Mesenchymal stem cell (in vitro differentiated cells and primary cell): ENCODE measurements at places on chromosomes 7 and 10.

DNA sequence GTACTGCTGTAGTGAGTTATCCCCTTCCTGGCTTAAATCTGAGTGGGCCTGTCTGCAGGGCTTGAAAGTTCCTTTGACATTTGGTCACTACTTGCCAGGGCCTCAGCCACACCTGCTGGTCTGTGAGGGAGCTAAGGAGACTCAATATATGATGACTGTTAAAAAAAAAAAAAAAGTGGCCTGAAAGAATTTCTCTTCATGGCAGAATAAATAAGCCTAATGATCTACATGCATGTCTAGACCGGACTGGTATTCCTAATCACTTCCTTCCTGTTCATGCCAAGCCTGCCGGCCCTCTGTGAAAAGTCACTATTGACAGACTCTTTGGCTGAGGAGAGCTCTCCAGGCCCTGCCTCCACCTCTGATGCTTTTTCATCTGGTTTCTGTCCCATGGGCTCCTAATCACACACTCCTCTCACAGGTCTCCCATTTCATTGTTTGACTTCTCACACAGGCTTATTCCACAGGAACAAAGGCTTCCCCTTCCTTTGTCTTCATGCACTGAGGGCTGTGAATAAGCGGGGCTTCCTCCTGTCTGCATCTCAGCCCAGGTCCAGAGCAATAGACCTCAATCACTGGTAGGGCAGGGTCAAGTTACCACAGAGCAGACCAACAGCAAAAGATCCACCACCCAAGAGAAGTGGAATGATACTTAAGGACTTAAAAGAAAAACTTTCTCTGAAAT lies 99.1 kb upstream of the SEC61G start:
- DNase-seq, result no peak

- no peak for DNase-seq
Measured at GRCh38 chr7:81811956-81812865, 42.4 kb upstream of the HGF start.

DNA sequence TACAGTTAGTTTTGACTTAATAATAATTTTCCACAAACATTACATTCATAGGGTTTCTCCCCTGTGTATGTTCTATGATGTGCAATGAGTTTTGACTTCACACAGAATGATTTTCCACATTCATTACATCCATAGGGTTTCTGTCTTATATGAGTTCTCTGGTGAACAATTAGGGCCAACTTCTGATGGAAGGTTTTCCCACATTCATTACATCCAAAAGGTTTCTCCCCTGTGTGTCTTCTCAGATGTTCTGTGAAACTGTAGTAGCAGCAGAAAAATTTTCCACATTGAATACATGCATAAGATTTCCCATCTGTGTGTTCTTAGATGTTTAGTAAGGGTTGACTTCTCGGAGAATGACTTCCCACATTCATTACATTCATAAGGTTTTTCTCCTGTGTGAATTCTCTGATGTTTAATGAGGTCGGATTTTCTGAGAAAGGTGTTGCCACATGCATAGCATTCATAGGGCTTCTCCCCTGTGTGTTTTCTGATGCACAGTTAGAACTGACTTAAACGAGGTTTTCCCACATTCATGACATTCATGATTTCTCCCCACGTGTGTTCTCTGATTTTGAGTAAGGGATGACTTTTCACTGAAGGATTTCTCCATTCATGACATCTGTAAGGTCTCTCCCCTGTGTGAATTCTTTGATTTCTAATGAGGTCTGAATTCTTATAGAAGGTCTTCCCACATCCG lies 118.5 kb downstream of the ZNF33B start:
- no peak for DNase-seq

- DNase-seq, result no peak
Measured at GRCh38 chr10:11397077-11397965, 214.1 kb downstream of the USP6NL start.

DNA sequence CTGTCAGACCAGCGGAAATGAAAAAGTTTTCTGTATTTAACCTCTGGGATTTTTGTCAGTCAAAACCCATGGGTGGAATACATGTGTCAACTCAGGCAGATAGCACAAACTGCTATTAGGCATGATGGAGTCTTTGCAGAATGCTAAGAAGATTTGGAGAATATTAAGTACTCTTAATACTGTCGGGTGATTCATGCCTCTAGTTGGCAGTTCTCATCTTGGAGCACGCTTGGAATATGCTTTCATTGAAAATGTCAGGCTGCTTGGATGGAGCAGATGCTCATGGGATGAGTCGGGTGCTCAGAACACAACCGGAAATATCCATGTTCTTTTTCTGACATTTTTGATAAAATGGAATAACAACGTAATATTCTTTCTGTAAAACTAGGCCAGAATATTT lies 27.6 kb upstream of the PRKG1 start:
- no peak for DNase-seq

DNA sequence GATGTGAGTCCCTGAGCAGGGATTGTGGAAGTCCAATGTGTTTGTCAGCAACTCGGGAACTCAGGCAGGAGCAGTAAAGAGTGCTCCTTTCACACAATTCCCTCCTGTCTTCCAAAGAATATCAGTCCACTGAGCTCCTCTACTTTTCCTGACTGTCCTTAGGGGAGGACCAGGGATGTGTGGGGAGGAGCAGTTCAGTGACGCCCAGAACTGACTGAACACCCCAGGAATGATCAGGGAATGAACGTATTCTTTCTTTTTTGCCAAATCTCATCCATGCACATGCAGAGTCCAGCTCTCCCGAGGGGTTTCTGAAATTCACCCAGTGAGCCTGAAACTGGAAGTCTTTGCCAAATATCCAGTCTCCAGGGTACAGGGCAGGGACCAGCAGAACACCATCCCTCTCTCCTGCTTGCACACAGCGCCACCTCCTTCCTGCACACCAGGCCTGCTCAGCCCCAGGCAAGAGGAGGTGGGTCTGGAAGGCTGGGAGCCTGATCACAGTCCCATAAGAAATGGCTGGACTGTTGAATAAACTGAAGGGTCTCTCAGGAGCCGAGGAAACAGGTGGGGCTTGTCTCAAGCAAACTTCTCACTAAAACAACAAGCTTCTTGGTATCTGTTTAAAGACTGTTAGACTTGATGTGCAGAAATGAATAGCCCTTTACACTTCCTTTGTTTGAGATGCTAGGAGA lies 294.7 kb downstream of the C7orf25 start:
- DNase-seq, result no peak

- no peak for DNase-seq
Measured at GRCh38 chr7:154744256-154744860, 258.6 kb downstream of the PAXIP1 start.

GRCh38 chr7:20217193-20217948 lies at the start of gene MACC1:
Gene MACC1, minus strand, starts transcription at chr7:20217384. Its CDS starts 55,522 bp downstream, at chr7:20161862.
- DNase-seq, result no peak

DNA sequence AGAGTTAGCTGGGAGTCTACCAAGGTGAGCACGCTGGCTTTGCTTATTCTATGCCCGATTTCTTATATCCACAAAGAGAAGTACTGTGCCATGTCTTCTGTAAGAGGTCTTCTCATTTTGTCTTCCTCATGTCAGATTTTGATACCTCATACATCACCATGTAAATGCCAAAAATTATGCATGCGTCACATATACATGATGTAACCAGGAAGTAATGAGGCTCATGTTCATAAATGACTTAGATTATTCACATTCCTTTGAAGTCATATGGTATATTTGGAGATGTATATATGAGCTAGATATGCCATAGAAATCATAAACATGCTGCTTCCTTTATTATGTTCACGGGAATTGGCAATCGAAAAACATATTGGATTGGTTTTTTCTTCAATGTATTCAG lies 97.7 kb upstream of the CELF2 start:
- DNase-seq, result no peak

GRCh38 chr10:31118556-31118955 lies 86.9 kb upstream of the ZNF438 start:
- DNase-seq, result no peak

DNA sequence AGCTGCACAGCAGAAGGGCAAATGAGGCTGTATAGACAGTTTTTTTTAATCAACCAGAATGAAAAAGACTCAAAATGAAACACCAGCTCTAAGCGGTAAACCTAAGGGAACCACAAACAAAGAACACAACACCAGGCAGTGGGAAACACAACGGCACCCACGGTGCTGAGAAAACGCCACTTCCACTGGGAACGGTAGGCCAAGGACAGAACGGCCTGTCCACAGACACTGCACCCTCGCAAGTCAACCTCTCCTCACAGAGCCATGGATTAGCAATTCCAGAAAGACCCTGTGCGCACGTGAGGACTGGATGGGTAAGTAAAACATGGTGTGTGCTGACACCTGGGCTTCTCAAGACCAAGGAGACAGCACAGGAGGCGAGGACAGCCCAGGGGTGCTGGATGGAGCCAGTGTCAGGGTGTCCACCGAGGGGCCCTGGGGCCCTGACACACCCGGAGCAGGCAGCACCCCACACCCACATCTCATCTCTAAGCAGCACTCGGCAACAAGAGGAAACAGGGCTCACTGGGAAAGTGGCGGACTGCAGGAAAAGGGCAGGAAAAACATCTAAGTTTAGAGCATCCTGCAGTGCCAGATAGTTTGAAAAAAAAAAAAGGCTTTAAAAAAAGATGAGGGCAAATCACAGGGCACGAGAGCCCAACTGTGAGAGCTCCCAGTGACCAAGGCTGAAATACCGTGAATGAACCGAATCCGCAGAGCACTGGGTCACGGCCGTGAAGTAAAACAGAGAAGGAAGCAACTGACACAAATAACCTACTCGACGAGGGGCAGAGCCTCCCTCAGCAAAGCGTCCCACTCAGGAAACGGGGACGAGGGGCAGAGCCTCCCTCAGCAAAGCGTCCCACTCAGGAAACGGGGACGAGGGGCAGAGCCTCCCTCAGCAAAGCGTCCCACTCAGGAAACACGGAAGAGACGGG lies 120.2 kb downstream of the MAD1L1 start:
- no peak for DNase-seq

GRCh38 chr7:105014693-105015389 lies 836 bp downstream of the KMT2E start:
- peak; percentile 67 for DNase-seq

DNA sequence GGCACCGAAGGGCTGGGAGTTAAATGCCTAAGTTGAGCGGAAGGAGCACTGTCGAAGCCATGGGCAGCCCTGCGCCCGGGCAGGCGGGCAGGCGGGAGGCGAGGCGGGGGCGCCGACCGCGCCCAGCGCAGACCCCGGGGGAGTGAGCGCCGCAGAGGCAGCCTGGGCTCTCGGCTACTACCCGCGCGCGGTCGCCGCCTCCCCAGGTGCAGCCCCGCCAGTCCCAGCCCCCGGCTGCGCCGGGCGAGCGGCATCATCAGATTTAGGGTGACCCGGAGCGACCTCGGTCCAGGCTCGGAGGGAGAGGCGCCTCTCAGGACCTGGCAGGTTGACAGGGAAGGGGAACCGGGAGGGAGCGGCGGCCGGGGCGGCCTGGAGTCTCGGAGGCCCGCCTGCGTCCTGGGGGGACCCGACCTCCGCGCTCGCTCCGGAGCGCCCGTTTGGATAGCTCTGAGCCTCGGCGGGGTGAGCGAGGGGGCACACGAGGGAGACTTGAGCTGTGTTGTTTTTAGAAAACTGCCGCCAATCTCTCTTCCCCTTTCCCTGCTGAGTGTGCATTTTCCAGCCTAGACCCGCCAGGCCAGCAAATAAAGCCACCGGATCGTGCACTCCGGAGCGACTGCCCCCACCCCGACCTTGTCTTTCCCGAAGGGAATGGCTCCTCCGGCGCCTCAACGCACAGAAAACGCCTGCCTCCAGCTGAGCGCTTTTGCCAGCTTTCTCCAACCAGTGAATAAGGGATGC lies 2.3 kb upstream of the NRP1 start:
- DNase-seq, result no peak
